Tibial artery (tissue), 4 donors: ENCODE measurements at places on chromosomes 5 and 9.

GRCh38 chr5:165538065-165538464, 2032.6 kb downstream of the MAT2B start:
- no peaks in the 10 kb centered on the region for H3K36me3 ChIP-seq
- H3K4me1 ChIP-seq = no peaks in the 10 kb centered on the region
- H3K27ac ChIP-seq = no peak overlapping the region

DNA sequence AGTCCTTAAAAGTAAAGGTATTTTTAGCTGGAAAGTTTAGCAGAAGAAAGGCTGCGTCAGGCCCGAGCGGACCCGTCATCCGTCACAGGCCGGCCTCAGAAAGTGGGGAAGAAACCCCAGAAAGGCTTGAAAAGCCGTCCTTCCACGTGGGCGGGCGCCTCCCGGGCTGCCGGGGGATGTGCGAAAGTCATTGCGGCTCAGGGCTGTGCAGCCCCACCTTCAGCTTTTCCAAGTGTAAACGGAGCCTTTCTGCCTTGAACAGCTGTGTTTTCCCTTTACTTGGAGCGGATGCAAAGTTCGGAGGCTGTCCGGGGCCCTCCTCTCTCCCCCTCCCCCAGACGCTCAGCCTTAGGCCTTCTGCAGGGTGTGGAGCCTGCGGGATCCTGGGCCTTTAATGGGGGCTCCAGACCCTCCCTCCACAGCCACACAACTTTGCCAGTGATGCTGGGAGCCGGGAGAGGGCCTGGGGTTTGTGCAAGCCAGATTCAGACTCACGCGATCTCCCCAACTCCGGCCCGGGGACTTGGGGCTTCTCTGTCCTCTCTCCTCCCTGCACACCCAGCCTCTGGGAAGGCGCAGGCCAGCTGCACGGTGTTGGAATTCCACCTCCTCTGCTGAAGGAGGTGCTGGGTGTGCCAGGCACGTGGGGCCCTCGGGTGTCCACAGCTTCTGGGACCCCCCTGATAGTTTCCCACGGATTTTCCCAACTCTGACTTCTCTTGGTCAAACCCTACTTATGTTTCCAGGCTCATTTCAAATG, 95.5 kb upstream of the RAPGEF1 start:
- no peaks in the 10 kb centered on the region for H3K36me3 ChIP-seq
- no peaks in the 10 kb centered on the region for H3K4me1 ChIP-seq
- no peak overlapping the region for H3K4me3 ChIP-seq

- no peak overlapping the region for H3K27ac ChIP-seq
- DNase-seq = no peak
- H3K27me3 ChIP-seq = no peaks in the 10 kb centered on the region
- no peaks in the 10 kb centered on the region for H3K4me1 ChIP-seq
- H3K36me3 ChIP-seq = no peaks in the 10 kb centered on the region
- no peak overlapping the region for H3K4me3 ChIP-seq
These were observed 48.5 kb downstream of the GDNF start for GRCh38 chr5:37791321-37791720.

DNA sequence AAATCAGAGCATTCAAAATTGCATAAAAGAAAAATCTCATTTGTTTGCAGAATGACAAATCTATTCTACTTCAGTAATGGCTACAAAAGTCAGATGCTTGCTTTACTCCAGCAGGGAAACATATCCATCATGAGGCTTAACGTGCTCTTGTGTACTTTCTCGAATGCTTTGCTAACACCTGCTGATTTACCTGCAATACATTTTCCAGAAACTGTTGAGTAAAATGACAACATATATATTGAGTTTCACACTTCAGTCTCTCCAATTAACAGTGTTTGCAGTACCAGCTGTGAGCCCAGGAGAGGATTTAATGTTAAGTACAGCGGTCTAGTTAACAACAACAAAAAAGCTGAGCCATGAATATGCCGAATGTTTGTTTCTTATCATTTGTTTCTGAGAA, 391.5 kb upstream of the SMC2 start:
- H3K4me1 ChIP-seq = no peaks in the 10 kb centered on the region
- no peak overlapping the region for H3K4me3 ChIP-seq
- H3K27me3 ChIP-seq = no peaks in the 10 kb centered on the region
- H3K36me3 ChIP-seq = no peaks in the 10 kb centered on the region

DNA sequence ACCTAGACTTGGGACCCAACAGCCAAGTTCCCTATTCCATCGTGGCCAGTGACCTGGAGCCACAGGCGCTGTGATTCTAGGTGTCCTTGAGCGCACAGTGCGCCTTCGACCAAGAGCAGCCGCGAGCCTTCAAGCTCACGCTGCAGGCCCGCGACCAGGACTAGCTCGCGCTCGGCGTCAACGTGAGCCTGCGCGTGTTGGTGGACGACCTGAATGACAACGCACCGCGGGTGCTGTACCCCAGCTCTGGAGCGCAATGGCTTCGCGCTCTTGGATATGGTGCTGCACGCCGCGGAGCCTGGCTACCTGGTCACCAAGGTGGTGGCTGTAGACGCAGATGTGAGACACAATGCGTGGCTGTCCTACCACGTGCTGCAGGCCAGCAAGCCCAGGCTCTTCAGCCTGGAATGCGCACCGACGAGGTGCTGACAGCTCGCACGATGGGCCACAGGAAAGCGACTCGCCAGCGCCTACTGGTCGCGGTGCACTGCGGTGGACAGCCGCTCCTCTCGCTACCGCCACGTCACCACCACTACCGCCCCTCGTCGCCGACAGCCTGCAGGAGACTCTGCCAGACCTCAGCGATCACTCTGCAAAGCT, 11.4 kb downstream of the PCDHGA12 start:
- peaks cover 40% of the 10 kb centered on the region for H3K36me3 ChIP-seq
- no peak for DNase-seq
- H3K4me1 ChIP-seq = no peaks in the 10 kb centered on the region
- H3K27me3 ChIP-seq = no peaks in the 10 kb centered on the region

- no peak for DNase-seq
- no peaks in the 10 kb centered on the region for H3K4me1 ChIP-seq
- H3K27ac ChIP-seq = no peak overlapping the region
- H3K36me3 ChIP-seq = no peaks in the 10 kb centered on the region
These were observed 126.7 kb downstream of the PPP2R2B start for GRCh38 chr5:146751781-146752401.

DNA sequence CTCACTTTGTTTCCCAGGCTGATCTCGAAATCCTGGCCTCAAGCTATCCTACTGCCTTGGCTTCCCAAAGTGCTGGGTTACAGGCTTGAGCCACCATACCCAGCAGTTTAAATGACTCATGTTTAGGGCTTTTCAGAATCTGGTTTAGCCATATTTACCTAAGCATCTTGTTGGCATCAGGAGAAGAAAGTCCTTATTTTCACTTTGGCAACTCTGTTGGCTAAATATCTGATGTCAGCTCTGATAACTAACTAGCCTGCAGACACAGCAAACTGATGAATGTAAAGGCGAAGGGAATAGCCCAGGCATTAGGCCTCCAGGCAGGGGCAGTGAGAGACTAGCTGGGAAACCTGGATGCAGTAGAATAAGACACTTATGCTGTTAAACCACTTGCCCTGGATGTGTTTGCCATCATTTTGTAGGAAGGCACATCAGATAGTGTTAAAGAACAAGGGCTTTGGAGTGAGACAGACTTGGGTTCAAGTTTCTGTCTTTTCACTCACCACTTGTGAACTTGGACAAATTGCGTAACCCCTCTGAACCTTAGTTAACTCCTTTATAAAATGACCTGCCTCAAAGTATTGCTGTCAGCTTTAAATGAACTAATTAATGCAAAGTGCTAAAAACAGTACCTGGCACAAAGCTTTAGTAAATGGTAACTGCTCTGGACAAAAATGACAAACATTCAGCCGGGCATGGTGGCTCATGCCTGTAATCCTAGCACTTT, 34.7 kb upstream of the GARNL3 start:
- H3K27me3 ChIP-seq = no peaks in the 10 kb centered on the region
- no peak for DNase-seq
- peak overlapping the region; percentile 64 for H3K27ac ChIP-seq
- H3K36me3 ChIP-seq = no peaks in the 10 kb centered on the region
- H3K4me1 ChIP-seq = peaks cover 88% of the 10 kb centered on the region
- no peak overlapping the region for H3K4me3 ChIP-seq

- no peak overlapping the region for H3K4me3 ChIP-seq
- H3K36me3 ChIP-seq = peaks cover 12% of the 10 kb centered on the region
- H3K27ac ChIP-seq = no peak overlapping the region
- DNase-seq = no peak
- no peaks in the 10 kb centered on the region for H3K4me1 ChIP-seq
These were observed 92.2 kb downstream of the CDC42SE2 start for GRCh38 chr5:131355971-131356528.

DNA sequence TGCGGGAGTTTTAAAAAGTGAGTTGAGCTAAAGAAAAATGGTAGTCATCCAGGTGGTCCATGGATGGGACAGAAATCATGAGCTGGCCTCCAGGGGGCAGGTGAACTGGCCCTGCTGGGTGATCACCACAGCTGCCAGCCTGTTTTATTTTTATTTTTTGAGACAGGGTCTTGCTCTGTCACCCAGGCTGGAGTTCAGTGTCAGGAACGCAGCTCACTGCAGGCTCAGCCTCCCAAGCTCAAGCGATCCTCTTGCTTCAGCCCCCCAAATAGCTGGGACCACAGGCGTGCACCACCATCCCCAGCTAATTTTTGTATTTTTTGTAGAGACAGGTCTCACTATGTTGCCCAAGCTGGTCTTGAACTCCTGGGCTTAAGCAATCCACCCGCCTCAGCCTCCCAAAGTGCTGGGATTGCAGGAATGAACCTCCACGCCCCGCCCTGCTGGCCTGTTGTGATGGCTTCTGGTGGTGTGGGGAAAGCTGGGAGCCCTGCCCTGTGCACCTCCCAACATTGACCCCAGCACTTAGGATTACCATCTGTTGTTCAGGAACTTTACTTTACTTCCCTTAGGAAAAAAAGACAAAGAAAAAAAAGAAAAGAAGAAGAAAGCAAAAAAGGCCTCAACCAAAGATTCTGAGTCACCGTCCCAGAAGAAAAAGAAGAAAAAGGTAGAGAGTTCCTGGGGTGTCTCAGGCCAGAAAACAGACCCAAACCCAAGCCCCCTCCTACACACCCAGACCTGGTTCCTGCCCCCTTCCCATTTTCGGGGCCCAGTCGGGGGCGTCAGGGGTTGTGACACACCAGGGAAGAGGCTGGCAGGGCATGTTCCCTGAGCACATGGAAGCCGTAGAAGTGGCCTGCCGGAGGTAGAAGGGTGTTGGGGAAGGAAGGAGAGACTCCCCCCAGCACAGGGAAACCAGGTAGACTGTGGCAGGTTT, 14.7 kb downstream of the CD74 start:
- no peaks in the 10 kb centered on the region for H3K4me1 ChIP-seq
- no peak overlapping the region for H3K4me3 ChIP-seq
- H3K36me3 ChIP-seq = peaks cover 100% of the 10 kb centered on the region

GRCh38 chr9:134800791-134801339, 79.7 kb upstream of the FCN2 start:
- peak; percentile 70 for DNase-seq
- H3K4me1 ChIP-seq = no peaks in the 10 kb centered on the region
- peaks cover 91% of the 10 kb centered on the region for H3K36me3 ChIP-seq
- peak overlapping the region; percentile 58 for H3K27ac ChIP-seq
- H3K27me3 ChIP-seq = no peaks in the 10 kb centered on the region
- no peak overlapping the region for H3K4me3 ChIP-seq

GRCh38 chr9:110850401-110851135, 182.0 kb downstream of the MUSK start:
- H3K4me3 ChIP-seq = no peak overlapping the region
- no peaks in the 10 kb centered on the region for H3K36me3 ChIP-seq
- H3K4me1 ChIP-seq = no peaks in the 10 kb centered on the region
- H3K27me3 ChIP-seq = no peaks in the 10 kb centered on the region

DNA sequence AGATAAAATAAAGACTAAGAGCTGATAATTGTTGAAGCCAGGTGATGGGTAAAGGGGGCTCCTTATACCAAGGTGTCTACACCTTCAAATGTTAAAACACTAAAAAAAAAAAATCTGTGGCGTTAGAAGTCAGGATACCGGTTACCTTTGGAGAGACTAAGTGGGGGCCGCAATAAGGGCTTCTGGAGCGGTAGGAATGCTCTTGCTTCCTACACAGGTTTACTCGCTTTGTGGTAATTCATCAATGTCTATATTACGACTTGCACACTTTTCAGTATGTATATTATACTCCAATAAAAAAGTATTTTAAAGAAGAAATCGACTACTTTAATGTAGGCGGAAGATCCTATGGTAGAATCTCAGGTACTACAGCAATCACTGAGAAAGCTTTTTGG, 12.5 kb downstream of the MRPS27 start:
- H3K27me3 ChIP-seq = no peaks in the 10 kb centered on the region
- H3K36me3 ChIP-seq = peaks cover 13% of the 10 kb centered on the region
- no peak for DNase-seq
- H3K4me1 ChIP-seq = peaks cover 9% of the 10 kb centered on the region
- H3K27ac ChIP-seq = peak overlapping the region; percentile 95

- DNase-seq = no peak
- H3K4me1 ChIP-seq = peaks cover 42% of the 10 kb centered on the region
- H3K27ac ChIP-seq = peak overlapping the region; percentile 68
- H3K4me3 ChIP-seq = no peak overlapping the region
- H3K27me3 ChIP-seq = no peaks in the 10 kb centered on the region
- no peaks in the 10 kb centered on the region for H3K36me3 ChIP-seq
These were observed 51.3 kb downstream of the LHFPL2 start for GRCh38 chr5:78597068-78597973.
